ENCODE measurements at places on chromosomes 1 and 21. TPM values are rescaled to one million over a fixed set of nuclear protein-coding genes. Genes with fewer than 3 reads are reported as not detected.

The CFAP74 gene
- total RNA-seq: not detected

The FCRL5 gene
- total RNA-seq: not detected

The ETNK2 gene
- total RNA-seq: 3.1 TPM

The KMO gene
- total RNA-seq: 0.27 TPM

The CFHR2 gene
- total RNA-seq: not detected

The DHRS3 gene
- total RNA-seq: 29.0 TPM

The KCNN3 gene
- 5.1 TPM for total RNA-seq

The FCER1G gene
- 6.9 TPM for total RNA-seq

The XCL2 gene
- total RNA-seq: 0.35 TPM

The CTNNBIP1 gene
- 60.1 TPM for total RNA-seq

The PROX1 gene
- 6.9 TPM for total RNA-seq

The HPCA gene
- total RNA-seq: 0.35 TPM

The STYXL2 gene
- total RNA-seq: 49.6 TPM

The DMRTA2 gene
- total RNA-seq: 0.04 TPM

The PADI4 gene
- 0.18 TPM for total RNA-seq

The SPOCD1 gene
- 0.13 TPM for total RNA-seq

The EFNA1 gene
- total RNA-seq: 15.3 TPM

The PSRC1 gene
- 11.4 TPM for total RNA-seq

The INAVA gene
- total RNA-seq: 1.2 TPM

The PLD5 gene
- total RNA-seq: 1.7 TPM

The TRIM17 gene
- 0.27 TPM for total RNA-seq

The ALDH9A1 gene
- total RNA-seq: 40.1 TPM

The ZBTB7B gene
- 7.6 TPM for total RNA-seq

The AQP10 gene
- 0.04 TPM for total RNA-seq

The LCE1B gene
- total RNA-seq: not detected

The LMX1A gene
- total RNA-seq: 0.84 TPM

The XPR1 gene
- 7.1 TPM for total RNA-seq

The CR2 gene
- total RNA-seq: 0.04 TPM

The IGSF21 gene
- 0.04 TPM for total RNA-seq

The WLS gene
- total RNA-seq: 62.7 TPM

The HTR1D gene
- not detected for total RNA-seq

The CYP4Z1 gene
- total RNA-seq: 0.18 TPM

The GPR89B gene
- 25.4 TPM for total RNA-seq

The WDR64 gene
- total RNA-seq: 0.04 TPM

The ADGRL4 gene
- 14.0 TPM for total RNA-seq

The PLA2G2D gene
- not detected for total RNA-seq

The CHI3L1 gene
- 0.13 TPM for total RNA-seq

The PWP2 gene
- 2.4 TPM for total RNA-seq

The UBXN10 gene
- 0.22 TPM for total RNA-seq

The KRTAP19-3 gene
- total RNA-seq: not detected

The RO60 gene
- 67.3 TPM for total RNA-seq

The RIPPLY3 gene
- 0.09 TPM for total RNA-seq

The MAB21L3 gene
- total RNA-seq: not detected

The BMP8A gene
- total RNA-seq: 0.40 TPM

The RNU1-4 gene
- 2,384 TPM for total RNA-seq

The MROH9 gene
- total RNA-seq: 0.09 TPM

The TFF2 gene
- not detected for total RNA-seq

The ENTREP3 gene
- 4.2 TPM for total RNA-seq

The LINGO4 gene
- total RNA-seq: 0.22 TPM

The P3R3URF gene
- not detected for total RNA-seq

The LCA5L gene
- total RNA-seq: 0.84 TPM

The SLC1A7 gene
- total RNA-seq: not detected

The AUNIP gene
- total RNA-seq: 1.1 TPM

The APH1A gene
- total RNA-seq: 83.0 TPM

The SLC9C2 gene
- not detected for total RNA-seq

The OLFML2B gene
- total RNA-seq: 78.4 TPM

The CYP4A11 gene
- 0.13 TPM for total RNA-seq

The CCDC181 gene
- total RNA-seq: 0.66 TPM

The PM20D1 gene
- 0.09 TPM for total RNA-seq

Measured in muscle of leg (tissue), 16 donors.